ENCODE measurements at places on chromosomes 2 and 18.

GRCh38 chr2:205763708-205764211, 81.5 kb downstream of the NRP2 start:
- no peak for DNase-seq

GRCh38 chr2:73107211-73107926, 5.4 kb downstream of the RAB11FIP5 start:
- no peak for DNase-seq

GRCh38 chr2:237939251-237939650, 27.6 kb upstream of the UBE2F start:
- no peak for DNase-seq

DNA sequence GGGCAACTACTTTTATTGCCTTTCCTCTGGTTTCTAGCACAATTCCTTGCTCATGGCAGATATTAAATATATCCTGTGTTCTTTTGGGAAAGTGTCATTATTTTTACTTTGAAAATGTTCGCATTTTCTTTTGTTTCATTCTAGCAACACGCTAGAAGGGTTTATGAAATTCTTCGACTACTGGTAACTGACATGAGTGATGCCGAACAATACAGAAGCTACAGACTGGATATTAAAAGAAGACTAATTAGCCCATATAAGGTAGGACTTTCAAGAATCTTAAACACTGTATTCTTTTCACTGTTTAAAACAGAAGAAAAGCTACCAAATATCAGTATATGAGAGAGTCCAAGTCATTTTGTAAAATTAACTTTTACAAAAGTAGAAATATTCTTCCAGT, 20.6 kb upstream of the METAP1D start:
- DNase-seq = no peak

DNA sequence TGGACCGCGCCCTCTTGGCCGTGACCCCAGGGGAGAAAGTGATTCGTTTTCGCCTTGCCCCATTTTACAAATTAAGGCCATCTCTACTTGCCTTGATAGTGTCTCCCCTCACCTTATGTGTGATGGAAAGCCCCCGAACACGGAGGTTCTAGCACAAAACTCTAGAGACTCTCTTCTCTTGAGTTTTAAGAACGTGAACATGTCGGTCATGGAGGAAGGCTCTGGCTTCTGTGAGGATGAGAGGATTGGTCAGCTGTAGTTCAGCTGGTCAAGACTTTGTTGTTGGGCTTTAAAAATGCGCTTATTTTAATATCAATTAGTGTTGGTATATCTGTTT, 828 bp downstream of the DYNC1I2 start:
- no peak for DNase-seq

- no peak for DNase-seq
Measured at GRCh38 chr2:105515581-105516415, 116.9 kb upstream of the FHL2 start.

- no peak for DNase-seq
Measured at GRCh38 chr2:160575368-160575767, 81.8 kb upstream of the RBMS1 start.

DNA sequence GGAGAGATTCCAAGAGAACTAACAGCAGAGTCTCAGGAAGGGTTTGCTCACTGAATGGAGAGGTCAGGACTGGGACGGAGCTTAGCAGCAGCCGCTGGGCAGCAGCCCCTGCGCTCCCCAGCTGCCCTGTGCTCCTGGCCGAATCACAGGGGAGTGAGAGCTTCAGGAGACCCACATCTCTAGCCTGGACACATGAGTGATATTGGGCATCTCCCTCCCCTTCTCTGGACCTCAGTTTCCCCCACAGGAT, 511 bp downstream of the MATN3 start:
- no peak for DNase-seq

DNA sequence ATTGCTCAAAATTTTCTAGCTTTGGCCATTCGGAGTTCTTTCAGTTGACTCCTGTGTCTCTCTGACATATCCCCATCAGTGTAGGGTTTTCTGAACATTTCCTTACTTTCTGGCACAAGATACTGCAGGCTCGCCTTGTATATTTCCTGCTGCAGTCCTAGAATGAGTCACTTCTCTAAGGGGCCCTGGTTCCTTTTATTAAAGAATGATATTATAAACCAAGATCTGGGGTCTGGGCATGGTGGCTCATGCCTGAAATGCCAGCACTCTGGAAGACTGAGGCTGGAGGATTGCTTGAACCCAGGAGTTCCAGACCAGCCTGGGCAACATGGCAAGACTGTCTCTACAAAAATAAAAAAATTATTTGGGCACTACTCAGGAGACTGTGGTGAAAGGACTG, 3.0 kb upstream of the RPL37A start:
- no peak for DNase-seq

- no peak for DNase-seq
Measured at GRCh38 chr18:76401498-76401897, 93.5 kb downstream of the ZNF516 start.

Measured in stimulated activated naive CD4-positive, alpha-beta T cell (primary cell).